Right cardiac atrium (tissue), 5 donors: ENCODE measurements at places on chromosomes 6 and 20. TPM values are rescaled to one million over a fixed set of nuclear protein-coding genes. Genes with fewer than 3 reads are reported as not detected.

The OR2B6 gene
- not detected for total RNA-seq

The LST1 gene
- 16.6 TPM for total RNA-seq

The COL9A1 gene
- total RNA-seq, result 4.9 TPM

The DHX35 gene
- 21.3 TPM for total RNA-seq

The SYNDIG1 gene
- 32.0 TPM for total RNA-seq

The ATP6V1G2 gene
- 3.2 TPM for total RNA-seq

The FBXO30 gene
- 13.4 TPM for total RNA-seq

The HNF4A gene
- total RNA-seq, result not detected

The JPH2 gene
- 107 TPM for total RNA-seq

The CCDC28A gene
- 9.9 TPM for total RNA-seq

The BMP6 gene
- total RNA-seq, result 4.6 TPM

The TP53TG5 gene
- total RNA-seq, result 1.5 TPM

The SLPI gene
- 16.6 TPM for total RNA-seq

The SFTA2 gene
- not detected for total RNA-seq

The HLA-DRB5 gene
- total RNA-seq, result 98.5 TPM

The CCN5 gene
- total RNA-seq, result 99.6 TPM

The ANKEF1 gene
- total RNA-seq, result 2.9 TPM

The PGBD1 gene
- total RNA-seq, result 3.6 TPM

The KCNG1 gene
- 0.65 TPM for total RNA-seq

The HLA-B gene
- 475 TPM for total RNA-seq

The NDUFAF5 gene
- 62.4 TPM for total RNA-seq

The EYA4 gene
- 17.7 TPM for total RNA-seq

The COL20A1 gene
- total RNA-seq, result not detected

The ZNF334 gene
- 3.2 TPM for total RNA-seq

The RNF182 gene
- not detected for total RNA-seq

The PCMT1 gene
- 114 TPM for total RNA-seq

The FAM83C gene
- not detected for total RNA-seq

The BEND3 gene
- 1.4 TPM for total RNA-seq

The CST9L gene
- not detected for total RNA-seq

The MLN gene
- total RNA-seq, result not detected

The TGM2 gene
- total RNA-seq, result 1,731 TPM

The EMILIN3 gene
- 4.8 TPM for total RNA-seq

The SAMD3 gene
- total RNA-seq, result 0.84 TPM

The CFB gene
- 19.8 TPM for total RNA-seq
